Left ventricle myocardium inferior (tissue), 1 donor: ENCODE measurements at places on chromosomes 2 and 18. TPM values are rescaled to one million over a fixed set of nuclear protein-coding genes. Genes with fewer than 3 reads are reported as not detected.
A peak's percentile ranks its signal among the peaks of the same experiment; 100 is the strongest.

DNA sequence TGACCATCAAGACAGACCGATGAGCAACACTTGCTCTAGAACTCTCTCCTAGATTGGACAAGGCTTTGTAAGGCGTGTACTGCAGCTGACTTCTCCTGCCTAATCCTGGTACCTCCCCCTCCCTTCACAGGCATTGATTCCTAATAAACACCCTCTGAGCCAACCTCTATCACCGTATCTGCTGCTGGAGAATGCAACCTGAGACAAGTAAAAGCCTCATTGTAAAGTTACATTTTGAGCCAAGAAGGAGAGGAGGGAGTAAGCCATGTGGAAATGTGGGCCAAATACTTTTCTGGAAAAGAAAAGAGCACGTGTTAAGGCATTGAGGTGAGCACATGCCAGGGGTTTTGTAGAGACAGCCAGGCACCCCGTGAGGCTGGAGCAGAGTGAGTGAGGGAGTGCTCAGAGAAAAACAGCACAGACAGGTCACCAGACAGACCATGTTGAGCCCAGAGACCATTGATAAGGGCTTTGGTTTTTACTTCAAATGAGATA lies 2.6 kb upstream of the WDFY1 start:
- no peaks in the 10 kb centered on the region for H3K27me3 ChIP-seq
- no peak for DNase-seq
- H3K4me3 ChIP-seq, result no peak overlapping the region
- no peaks in the 10 kb centered on the region for H3K36me3 ChIP-seq
- H3K4me1 ChIP-seq, result peaks cover 33% of the 10 kb centered on the region

GRCh38 chr18:79460481-79461300 lies 65.0 kb downstream of the NFATC1 start:
- no peaks in the 10 kb centered on the region for H3K27me3 ChIP-seq
- DNase-seq, result no peak
- peak overlapping the region; percentile 89 for H3K27ac ChIP-seq
- peaks cover 45% of the 10 kb centered on the region for H3K4me1 ChIP-seq
- peaks cover 16% of the 10 kb centered on the region for H3K36me3 ChIP-seq

DNA sequence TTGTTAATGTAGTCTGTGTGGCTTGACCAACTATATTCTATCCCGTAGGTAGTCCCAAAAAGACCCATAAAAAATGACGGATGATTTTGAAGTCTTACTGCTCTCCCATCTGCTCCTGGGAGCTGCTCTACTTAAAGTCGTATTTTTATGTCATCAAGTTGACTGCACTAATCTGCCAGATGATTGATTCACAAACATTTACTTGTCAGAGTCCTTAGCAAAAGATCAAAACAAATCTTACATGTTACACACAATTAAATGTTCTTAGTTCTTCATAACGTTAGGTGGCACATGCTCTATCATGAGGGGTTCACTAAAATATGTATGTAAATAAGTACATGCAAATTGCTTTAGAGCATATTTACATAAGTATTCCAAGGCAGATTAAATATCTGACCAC lies 498.3 kb upstream of the LRRTM4 start:
- no peak for DNase-seq
- H3K36me3 ChIP-seq, result no peaks in the 10 kb centered on the region
- no peaks in the 10 kb centered on the region for H3K4me1 ChIP-seq
- H3K27me3 ChIP-seq, result no peaks in the 10 kb centered on the region
- no peak overlapping the region for H3K4me3 ChIP-seq

Gene DSG1
- 1.3 TPM for total RNA-seq

DNA sequence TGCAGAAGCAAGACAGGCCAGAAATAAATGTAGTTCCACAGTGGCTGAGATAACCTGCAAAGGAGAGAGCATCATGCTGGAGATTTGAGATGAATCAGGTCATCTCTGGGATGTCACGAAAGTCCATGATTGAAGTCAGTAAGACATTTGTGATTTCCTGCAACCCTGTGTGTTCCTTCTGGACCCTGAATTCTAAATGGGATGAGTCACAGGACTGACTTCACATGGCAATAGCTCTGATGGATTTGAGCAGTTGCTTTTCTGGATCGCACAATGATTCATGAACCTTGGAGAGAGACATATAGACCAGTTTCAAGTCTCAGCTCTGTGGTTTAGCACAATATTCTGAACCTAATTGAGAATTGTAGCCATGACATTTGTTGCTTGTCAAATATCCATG lies 102.9 kb downstream of the TSN start:
- H3K4me1 ChIP-seq, result peaks cover 18% of the 10 kb centered on the region
- no peaks in the 10 kb centered on the region for H3K36me3 ChIP-seq
- no peak for DNase-seq
